Caki2 (cell line): ENCODE measurements at places on chromosomes 5 and 9. TPM values are rescaled to one million over a fixed set of nuclear protein-coding genes. Genes with fewer than 3 reads are reported as not detected.

PDE6A gene
- 0.07 and 0.14 TPM in 2 replicates for total RNA-seq

NUTM2G gene
- not detected in 2 replicates for total RNA-seq

SPATA31C1 gene
- not detected in 2 replicates for total RNA-seq

RABL6 gene
- 103 and 104 TPM in 2 replicates for total RNA-seq

IL13 gene
- total RNA-seq = not detected in 2 replicates

- no peak for DNase-seq
These were observed 99.8 kb downstream of the SLC44A1 start for GRCh38 chr9:105344283-105344682.

DNA sequence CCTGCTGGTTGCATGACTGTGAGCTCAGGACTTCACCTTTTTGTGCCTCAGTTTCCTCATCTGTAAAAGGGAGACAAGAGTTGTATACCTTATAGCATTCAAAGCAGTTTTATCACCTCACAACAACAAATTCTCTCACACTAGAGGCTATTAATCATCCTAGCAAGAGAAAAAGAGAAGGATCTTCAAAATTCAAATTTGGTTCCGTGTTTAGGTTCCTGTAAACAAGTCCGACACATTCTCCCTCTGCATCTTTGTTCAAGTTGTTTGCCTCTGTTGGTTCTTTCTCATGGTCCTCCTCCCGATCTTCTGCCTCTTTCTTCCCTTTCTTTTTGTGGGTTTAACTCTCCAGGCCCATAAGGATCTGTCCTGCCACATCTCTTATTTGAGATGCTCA lies 218.0 kb downstream of the PIK3R1 start:
- DNase-seq = peak; percentile 23

GRCh38 chr9:124441291-124441690 lies 9.0 kb upstream of the ADGRD2 start:
- no peak for DNase-seq

GRCh38 chr5:59021837-59022514 lies 439.1 kb downstream of the RAB3C start:
- no peak for DNase-seq

DNA sequence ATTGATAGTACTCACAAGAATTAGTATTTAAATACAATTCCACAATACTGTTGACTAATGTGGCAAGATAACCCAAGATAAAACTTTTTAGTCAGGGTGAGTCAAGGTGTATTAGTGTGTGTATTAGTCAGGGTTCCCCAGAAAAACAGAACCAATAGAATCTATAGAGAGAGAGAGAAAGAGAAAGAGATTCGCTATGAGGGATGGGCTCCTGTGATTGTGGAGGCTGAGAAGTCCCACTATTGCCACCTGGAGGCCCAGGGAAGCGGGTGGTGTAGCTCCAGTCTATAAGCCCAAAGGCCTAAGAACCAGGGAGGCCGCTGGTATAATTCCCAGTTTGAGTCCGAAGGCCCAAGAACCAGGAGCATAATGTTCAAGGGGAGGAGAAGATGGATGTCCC lies 10.0 kb upstream of the SHISAL2B start:
- DNase-seq = no peak
